ENCODE measurements at places on chromosomes 1 and 21.

- no peak for DNase-seq
Observed at GRCh38 chr1:221106616-221107015, 227.4 kb downstream of the HLX start.

GRCh38 chr1:178122283-178122682 lies 28.4 kb downstream of the RASAL2 start:
- DNase-seq, result no peak

DNA sequence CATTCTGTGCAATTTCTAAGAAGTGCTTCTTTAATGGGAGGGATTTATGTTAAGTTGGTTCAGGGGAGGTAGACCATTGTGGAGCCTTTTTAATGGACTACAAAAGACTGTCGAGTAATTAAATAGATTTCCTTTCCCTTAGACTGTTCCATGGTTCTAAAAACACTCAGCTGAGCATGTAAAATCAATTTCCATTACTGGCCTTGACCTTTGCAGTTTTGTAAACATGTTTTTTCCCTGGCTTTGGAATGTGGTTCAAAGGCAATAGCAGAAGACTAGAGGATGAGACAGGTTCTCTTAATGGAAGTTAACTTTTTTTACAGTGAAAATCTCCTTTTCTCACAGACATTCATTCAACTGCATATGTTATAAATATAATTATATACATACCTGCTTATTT lies 37.6 kb upstream of the BTG3 start:
- DNase-seq, result no peak

GRCh38 chr1:13808729-13809131 lies 108.7 kb downstream of the PRDM2 start:
- no peak for DNase-seq

DNA sequence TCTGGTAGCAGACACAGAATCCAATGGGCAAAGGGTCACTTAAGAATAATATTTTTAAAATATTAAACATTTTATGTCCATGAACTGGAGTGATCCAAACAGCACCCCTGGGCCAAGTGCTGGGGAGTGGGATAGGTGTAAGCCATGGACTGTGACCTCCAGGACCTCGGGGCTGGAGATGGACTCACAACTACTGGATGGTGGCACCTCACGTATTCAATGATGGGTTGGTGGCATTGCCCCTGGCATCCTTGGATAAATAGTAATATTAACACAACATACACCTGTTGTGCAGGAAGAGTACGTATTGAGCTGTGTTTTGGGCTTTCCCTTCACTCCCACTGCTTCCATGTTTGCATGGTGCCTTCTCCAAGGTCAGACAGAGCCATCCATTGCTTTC lies 39.3 kb upstream of the TENT5C start:
- DNase-seq, result no peak

GRCh38 chr1:85325920-85326319 lies 49.5 kb upstream of the BCL10 start:
- DNase-seq, result no peak

DNA sequence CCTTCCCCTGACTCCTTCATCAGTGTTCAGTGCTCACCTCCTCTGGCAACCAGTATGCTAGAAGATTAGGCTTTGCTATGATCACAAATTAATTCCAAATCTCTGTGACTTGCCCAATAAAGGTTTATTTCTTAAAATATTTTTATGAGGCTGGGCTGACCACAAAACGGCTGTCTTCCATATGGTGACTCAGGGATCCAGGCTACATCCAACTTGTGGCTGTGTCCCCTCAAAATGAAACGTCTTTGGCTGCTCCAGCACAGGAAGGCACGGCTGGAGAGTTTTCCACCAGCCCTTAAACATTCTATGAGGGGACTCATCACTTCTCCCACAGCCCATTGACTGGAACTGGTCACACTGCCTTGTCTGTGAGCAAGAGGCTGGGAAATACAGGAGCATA lies 131.5 kb downstream of the HUNK start:
- DNase-seq, result no peak

DNA sequence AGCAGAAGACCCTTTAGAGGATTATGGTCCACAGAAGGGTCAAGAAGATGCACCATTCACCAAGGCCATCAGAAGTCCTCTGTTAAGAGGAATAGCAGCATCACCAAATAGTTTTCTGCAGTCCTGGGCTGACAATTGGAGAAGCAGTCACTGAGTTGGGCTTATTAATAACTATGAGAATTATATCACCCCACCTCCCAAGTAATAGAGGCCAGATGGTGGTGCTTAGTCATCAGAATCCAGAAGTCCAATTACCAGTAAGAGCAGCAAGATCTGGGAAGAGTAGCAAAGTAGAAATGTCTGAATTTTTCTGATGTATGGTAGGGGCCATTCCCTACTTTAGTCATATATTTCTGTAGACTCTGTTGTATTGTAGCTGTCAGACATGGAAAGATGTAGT lies 6.1 kb upstream of the PSMA5 start:
- DNase-seq, result no peak

DNA sequence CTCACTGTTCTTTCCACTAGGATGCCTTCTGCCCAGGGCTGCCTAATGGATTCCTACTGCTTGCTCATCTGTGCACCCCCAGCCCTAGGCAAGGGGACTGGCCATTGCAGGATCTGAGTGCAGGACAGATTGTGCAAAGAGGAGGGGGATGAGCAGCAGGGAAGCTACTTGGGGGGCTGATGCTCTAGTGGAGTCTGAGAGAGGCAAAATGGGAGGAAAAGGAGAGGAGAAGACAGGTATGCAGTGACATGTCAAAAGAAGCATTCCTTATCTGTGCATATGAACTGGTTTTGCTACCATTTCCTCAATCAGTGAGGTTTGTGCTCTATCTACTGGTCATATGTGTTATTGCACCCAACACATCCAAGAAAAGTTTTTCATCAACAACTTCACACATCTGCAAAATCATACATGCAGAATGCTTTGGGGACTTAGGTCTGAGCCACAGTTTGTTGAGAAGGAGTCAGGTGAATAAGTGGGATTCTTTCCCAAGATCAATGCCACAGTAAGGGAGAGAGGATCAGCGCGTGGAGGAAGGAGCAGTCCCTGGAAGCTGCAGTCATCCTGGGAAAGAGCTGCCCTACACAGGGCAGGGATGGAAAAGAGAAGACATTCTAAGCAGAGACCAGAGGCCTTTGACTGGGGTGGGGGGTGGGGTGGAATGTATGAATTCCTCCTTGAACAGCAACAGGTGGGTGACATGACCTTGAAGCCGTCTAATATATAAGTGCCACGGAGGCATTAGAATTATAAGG lies 14.4 kb downstream of the SLC5A9 start:
- peak; percentile 29 for DNase-seq

- no peak for DNase-seq
Observed at GRCh38 chr1:39928809-39929587, 25.9 kb upstream of the MFSD2A start.

DNA sequence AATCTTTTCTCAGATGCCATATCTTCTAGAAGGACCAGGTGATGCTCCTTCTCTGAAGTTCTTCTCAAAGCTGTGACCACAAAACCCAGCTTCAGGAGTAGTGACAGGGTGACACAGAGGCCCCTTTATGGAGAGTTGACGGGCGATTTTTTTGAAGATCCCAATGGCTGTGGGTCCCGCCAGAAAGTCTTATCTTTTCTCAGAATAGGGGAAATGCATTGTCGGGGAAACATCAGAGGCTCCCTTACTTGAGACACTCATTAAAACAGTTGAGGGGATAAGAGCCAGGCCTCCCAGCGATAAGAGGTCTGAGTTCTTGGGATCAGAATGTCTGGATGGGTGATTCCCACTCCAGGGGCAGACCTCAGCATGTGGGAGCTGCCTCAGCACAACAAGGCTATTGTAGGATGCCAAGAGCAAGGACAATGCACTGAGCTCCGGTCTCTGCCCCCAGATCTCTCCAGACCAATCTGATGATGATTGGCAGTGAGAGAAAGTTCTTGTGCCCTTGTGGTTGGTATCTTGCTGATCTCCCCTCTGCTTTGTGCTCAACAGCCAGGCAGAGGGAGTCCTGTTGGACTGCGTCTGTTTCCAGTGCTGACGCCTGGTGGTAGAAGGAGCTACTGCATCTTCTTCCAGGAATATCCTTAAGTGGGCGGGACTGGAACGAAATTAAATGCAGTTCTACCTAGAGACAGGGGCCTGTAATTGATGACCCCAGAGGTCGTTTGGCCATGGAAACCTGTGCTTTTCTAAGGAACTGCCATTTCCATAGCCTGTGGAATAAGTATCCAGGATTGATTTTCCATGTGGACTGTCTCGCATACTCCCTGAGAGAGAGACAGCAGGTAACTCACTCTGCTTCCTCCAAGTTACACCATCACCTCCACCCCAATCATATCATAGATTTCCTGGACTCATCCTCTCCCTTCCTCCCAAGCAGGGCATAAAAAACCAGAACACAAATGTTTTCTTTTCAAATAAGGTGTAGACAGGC lies 6.8 kb upstream of the ACKR1 start:
- DNase-seq, result peak; percentile 74

DNA sequence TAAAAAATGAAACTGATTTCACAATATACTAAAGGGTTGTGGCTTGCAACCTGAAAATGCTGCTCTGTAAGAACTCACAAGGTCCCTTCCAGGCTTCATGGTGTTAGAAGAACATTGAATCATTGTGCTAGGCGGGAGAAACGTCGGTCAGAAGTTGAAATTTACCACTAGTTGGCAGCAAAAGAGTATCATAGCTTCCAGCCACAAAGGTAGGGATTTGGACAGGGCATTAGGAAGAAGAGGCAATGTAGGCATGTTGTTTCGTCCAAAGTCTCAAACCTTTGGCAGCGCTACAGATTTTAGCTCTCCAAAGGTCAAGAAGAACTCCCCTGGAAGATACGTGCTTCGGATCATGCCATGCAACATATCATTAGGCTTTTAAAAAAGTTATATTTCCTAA lies 62.5 kb upstream of the ZP4 start:
- DNase-seq, result no peak

GRCh38 chr1:157505481-157506272 lies 46.6 kb downstream of the FCRL5 start:
- peak; percentile 44 for DNase-seq

GRCh38 chr1:96074422-96074821 lies 647.2 kb upstream of the PTBP2 start:
- DNase-seq, result no peak

GRCh38 chr1:217626321-217626720 lies 4.6 kb downstream of the GPATCH2 start:
- no peak for DNase-seq

DNA sequence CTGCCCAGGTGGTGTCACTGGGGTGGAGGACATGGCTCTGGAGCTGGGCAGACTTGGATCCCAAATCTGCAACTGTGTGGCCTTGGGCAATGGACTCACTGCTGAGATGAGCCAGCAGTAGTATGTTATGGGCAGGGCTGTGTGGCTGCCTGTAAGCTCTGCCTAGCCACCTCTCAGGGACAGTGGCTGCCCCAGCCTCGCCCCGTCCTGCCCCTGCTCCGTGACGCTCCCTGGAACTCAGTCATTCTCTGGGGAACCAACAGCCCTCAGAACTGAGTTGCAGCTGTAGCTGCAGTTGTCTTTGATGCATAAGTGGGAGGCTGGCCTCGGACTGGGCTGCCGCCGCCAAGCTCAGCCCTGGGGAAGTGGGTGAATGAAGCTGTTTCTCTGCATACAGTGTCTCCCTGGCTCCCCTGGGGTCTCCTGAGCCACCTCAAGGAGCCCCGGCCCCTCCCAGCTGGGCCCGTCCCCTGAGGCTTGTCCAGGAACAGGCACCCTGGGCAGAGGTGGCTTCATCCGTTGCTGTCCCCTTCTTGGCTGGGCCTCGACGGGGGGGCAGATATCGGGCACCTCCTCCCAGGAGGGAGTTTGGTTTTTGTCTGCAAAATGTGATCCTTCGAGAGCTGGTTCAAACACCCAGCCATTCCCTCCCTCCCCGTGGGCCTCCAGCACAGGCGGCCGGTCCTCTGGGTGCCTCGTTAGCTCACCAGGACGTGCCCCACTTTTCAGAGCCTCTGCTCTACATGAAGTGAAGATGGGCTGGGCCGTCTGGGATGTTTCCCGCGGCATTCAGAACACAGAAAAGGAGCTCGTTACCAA lies 26.2 kb upstream of the PLCH2 start:
- DNase-seq, result peak; percentile 53

GRCh38 chr1:228359613-228360532 lies 46.8 kb downstream of the TRIM11 start:
- no peak for DNase-seq

GRCh38 chr1:117473063-117473462 lies 105.8 kb downstream of the MAN1A2 start:
- no peak for DNase-seq

- DNase-seq, result no peak
Observed at GRCh38 chr1:246592695-246593094, 26.4 kb downstream of the CNST start.

DNA sequence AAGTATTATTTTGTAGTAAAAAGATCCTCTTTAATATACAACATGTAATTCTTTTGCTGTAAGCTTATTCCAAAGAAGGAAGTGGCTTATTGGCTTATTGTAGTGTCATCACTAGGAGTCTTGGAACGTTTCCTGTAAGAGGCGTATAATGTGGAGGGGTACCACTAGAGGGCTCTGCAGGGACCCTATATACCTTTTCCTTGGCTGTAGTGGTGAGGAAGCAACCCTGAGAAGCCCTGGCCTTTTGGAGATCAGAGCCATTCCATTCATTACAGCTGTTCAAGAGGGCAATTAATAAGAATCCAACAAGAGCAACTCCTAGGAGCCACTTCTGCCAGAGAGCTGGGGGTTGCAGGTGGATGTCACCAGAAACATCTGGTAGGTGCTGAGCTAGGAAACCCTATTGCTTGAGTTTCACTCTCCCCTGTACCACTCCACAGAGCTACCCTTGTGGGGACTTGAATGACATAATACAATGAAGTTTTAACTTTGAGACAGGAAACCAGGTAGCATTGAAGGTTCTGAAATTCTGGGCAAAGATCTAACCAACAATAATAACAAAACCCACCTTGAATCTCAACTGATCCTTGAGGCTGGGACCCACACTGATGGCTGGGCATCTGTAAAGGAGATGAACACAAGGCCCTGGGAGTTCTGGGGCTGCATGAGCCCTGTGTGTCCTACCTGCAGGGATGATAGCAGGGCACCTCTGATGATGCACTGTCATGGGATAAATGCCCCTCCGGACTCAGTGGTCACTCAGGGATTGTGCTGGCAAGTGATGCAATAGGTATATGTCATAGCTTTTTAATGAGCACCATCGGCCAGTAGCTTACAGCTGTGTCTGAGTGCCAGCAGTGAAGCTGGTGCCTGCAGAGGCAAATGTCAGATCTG lies 160.2 kb upstream of the COA6 start:
- peak; percentile 55 for DNase-seq

DNA sequence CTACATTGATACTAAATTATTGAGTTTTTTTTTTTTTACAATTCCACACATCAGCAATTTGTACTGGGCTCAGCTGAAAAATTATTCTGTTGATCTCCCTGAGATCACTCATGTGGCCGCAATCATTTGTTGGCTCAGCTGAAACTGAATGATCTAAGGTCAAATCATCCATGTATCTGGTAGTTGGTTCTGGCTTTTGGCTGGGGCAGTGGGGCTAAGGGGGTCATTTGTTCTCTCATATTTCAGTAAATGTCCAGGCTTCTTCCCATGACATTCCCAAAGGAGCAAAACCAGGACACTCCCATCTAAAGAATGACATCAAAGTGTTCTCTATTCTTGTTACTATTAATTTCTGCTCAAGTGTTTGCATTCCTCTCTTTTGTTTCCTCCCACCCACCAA lies 806.7 kb upstream of the ADGRL2 start:
- no peak for DNase-seq

GRCh38 chr1:162141281-162142054 lies 72.0 kb downstream of the NOS1AP start:
- no peak for DNase-seq

GRCh38 chr1:234246638-234247116 lies 126.6 kb upstream of the COA6 start:
- no peak for DNase-seq

All from midbrain (tissue), 1 donor.